Mesothelial cell of epicardium (in vitro differentiated cells): ENCODE measurements at places on chromosomes 11 and 22.

DNA sequence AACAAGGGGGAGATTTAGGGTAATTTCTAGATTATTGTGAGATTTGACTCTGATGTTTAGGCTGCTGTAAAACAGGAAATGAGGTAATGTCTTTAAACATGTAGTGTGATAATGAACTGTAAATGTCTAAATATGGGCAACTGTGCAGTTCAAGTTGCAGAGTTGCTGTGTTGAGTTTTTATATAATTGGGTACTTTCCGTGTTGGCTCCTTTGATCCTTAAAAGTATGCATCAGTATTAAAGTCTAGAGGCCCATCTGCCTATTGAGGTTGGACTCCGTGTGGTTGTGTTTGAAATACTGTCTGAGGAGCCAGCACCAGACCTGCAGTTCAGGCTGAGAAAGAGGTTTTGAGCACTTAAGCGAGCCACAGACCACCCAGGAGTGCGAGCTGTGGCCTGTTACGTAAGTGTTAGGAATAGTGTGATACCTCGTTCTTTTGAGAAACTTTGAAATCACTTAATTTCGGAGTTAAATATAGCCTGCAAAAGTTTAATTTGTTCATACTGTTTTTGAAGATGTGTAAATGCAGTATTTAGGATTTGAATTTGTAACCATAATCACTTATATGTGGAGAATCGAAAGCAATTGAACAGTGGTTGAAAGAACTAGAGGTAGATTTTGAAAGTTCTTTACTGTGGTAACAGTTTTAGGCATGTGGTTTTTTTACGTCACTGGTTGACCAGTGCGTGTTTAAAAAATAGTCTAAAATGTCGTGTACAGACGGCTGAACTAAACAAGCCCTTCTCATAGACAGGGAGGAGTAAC is 9.0 kb downstream of the FAM118A start:
- DNase-seq, result no peak

DNA sequence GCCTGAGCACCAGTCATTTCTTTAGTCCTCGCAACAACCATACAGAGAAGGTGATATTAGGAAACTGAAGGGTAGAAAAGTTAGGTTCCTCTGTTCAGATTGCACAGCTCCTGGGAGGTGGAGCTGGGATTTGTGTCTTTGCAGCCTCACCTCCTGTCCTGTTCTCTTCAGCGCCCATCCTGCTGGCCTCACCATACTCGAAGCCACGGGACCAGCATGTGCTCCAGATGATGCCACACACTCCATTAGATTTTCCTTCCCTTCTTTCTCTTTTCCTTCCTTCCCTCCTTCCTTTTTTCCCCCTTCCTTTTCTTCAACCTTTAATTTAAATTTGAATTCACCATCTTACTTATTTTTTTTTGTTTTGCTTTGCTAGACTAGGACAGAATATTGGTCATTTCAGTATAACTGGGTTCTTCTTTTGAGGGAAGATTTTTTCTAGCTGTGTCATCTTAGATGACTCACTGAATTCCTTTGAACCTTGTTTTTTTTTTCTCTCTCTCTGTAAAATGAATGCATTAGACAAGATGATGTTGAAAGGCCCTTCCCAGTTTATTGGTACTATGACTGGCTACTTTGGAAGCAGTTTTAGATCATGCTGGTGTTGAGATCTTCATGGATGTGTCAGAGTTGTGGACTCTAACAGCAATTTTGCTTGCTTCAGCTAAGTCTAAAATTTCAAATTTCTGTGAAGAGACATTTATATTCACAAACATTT is 662.5 kb upstream of the TENM4 start:
- DNase-seq, result no peak

- DNase-seq, result no peak
Measured at GRCh38 chr11:94794287-94795168, 26.4 kb downstream of the AMOTL1 start.

DNA sequence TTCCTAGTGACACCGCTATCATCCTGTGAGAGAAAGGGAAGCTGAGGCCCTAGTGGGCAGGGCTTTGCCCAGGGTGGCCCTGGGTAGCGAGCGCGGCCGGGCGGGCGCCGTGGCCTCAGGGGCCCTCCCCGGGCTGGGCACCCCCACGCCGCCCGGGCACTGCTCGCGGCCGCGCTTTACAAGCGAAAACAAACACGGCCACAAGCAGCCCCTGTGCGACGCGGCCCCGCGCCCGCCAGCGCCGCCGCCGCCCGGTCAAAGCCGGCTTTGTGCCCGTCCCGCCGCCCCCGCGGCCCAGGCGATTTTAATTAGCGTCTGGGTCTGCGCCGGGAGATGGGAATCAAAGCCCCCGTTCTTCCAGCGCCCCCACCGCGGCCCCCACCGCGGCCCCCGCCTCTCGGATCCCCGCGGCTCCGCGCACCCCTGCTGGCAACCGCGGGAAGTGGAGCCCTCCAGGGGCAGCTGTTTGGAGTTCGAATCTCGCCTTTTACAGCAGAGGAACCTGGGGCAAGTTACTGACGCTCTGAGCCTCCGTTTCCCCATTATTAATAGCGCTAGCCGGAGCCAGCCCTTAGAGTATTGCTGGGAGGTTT is 47.9 kb downstream of the CHRDL2 start:
- no peak for DNase-seq
